NCI-H2081 treated with DMSO at 0.1 percent for 48 hours (cell line): ENCODE measurements at places on chromosomes 7 and 10.
A peak's percentile ranks its signal among the peaks of the same experiment; 100 is the strongest.

DNA sequence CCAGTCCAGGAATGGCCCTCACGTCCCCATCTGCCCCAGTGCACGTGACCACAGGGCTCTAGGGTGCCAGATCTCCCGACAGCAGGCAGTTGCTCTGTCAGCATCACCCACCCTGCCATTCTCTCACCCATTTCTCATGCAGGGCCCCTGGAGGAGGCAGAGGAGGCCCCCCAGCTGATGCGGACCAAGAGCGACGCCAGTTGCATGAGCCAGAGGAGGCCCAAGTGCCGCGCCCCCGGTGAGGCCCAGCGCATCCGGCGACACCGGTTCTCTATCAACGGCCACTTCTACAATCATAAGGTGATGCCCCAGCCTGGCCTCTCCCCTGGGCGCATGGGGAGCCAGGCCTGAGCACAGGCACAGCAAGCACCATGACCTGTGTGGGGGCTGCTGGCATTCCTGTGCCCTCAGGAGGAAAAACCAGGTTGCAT, 6.1 kb upstream of the DEPP1 start:
- no peak for DNase-seq

GRCh38 chr10:132970641-132971438, 28.5 kb upstream of the CFAP46 start:
- DNase-seq, result no peak

DNA sequence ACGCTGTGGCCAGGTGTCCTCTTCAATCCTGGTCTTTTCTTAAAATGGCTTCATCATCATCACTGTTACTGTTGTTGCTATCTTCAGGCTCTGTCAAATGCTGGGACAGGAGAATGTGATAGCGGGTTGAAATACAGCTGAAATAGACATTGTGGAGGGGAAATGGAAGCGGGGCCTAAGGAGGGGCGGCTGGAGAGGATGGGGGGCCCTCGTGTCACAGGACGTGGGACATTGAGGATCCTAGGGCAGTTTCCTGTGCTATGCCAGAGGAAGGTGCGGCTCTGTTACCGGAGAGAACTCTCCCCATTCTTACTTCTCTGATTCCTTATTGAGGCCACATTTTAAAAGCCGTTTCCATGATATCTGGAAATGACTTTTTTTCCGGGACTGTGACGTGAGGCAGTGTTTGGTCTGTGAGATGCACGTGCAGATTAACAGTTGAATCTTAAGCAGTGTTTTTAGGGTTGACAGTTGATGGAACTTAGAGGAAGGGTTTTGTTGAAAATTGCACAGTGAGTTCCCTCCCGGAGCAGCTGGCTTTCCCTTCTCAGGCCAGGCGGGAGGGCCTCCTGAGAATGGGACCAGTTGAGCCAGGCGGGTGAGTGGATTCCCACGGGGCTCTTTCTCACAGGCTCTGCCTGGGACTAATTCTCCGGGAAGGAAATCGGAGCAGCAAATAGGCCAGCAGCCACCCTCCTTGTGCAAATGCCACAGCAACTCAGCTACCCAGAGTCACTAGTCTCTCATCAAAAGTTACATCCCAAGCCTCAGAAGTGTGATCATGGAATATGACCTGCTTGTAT, 125.2 kb downstream of the TACC2 start:
- no peak for DNase-seq

- no peak for DNase-seq
Observed at GRCh38 chr10:36428507-36428906, 696.9 kb upstream of the ANKRD30A start.

GRCh38 chr7:37973915-37974314, 53.5 kb downstream of the EPDR1 start:
- no peak for DNase-seq

DNA sequence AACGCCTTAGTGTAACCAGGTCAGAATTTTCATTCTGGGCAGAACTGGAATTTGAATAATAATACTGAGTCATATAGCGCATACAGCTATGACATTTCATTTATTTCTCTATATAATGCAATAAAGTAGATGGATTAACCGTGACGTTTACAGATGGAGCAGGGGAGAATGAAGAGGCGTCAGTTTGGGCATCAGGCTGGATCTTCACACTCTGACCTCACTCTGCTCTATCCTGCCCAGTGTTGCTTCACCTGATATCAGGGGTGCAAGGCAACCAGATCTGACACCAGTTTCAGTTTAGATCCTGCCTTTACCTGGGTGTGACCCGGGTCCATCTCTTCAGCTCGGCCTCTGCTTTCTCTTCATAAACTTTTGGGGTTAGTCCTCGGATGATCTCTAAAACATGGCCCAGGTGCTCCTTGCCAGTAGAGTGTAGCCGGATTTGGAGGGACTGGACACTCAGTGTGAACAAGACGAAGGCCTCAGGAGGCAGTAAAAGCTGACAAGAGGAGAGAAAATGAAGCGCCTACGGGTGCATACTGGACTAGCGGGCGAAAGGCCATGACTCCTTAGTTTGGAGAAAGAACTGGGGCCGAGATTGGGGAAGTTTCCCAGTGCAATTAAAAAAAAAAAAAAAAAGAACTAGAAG, 1.4 kb upstream of the ZYX start:
- no peak for DNase-seq

DNA sequence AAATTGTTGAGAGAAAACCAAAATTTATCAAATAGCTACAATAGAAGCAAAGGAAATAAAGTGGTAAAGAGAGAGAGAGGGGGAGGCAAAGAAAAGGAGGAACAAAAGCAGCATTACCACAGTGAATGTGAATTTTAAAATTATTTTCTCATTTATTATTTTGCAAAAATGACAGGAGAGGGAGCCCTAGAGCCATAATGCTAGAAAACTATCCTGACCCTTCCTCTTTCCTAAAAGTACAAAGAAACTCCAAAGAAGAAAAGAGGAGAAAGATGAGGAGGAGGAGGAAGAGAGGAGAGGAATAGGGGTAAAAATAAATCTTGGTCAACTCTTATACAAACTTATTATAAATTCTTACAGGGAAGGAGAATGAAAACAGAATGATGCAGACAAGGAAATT, 921.5 kb downstream of the NRG3 start:
- DNase-seq, result no peak

DNA sequence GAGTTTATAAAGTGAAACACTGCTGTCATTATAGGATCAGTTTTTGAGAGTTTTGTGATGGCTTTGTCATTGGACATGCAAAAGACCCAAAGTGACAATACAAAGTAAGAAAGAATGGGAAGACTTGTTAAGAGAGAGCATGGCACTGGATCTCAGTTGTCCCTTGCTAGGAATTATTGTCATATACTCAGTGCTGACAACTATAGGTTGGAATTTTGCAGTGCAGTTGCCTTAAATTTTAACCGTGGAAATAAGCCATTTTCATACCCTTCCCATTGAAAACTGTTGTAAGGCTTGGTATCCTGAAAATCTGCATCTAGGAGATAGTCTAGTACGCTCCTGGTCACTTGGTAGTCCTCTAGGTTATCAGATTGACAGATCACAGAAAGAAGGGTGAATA, 1156.7 kb downstream of the GATA3 start:
- no peak for DNase-seq

DNA sequence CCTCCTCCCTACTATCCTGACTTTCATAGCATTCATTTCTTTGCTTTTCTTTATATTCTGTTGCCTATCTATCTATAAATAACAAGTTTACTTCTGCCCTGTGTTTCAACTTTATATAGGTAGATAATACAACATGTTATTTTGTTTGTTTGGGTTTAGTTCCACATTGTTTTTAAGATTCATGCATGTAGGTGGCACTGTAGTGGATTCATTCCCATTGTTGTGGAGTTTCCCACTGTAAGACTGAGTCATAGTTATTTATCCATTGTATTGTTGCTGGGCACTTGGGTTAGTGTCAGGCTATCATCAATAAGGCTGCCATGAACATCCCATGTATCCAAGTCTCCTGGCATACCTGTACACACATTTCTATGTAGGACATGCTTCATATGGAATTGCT, 127.7 kb downstream of the ARHGAP22 start:
- no peak for DNase-seq

GRCh38 chr7:117401293-117402002, 25.8 kb downstream of the ASZ1 start:
- no peak for DNase-seq

GRCh38 chr7:130893441-130893894, 159.5 kb upstream of the KLF14 start:
- no peak for DNase-seq

DNA sequence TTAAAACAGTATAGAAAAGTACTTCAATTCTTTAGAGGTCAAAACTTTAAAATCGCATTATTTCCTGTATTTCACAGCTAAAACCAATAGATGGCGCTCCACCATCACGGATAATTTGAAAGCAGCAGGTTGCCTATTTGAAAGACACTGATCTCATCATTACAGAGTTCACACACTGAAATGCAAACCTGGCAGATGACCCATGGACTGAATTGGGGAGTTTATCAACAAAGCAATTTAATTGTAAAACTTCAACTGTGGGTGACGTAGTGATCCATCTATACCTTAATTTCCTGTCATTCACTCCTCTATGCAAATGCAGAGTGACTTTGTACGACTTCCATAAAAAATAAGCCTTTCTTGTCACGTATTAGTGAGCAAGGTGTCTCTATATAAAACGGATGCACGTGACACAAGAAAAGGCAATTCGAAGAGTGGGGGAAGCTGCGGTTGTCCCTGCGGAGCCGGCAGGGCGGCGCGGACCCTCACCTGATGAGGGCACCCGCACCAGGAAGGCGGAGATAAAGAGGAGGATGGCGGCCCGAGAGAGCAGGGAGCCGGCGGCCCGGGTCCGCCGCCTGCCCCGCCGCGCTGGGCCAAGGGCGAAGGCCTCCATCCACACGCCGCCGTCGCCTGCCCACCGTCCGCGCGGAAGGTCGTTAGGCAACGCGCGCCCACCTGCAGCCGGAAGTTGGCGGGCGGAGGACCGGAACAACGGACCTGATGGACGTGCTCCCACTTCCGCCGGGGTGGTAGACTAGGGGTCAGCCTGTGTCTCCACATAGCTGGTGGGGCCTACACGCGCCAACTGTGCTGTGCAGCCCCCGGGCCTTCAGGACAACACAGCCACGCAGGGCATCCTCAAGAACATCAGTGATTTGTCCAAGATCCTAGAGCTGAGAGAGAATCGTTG, at the start of gene ZPBP:
TSS of gene ZPBP (minus strand) at position 668 of the 913 bp plus-strand sequence. CDS start at position 616, 52 bp downstream.
- peak; percentile 12 for DNase-seq

GRCh38 chr10:1050145-1050544, 1.2 kb upstream of the IDI1 start:
- no peak for DNase-seq

GRCh38 chr10:43084812-43085211, 7.9 kb downstream of the RET start:
- DNase-seq, result no peak

DNA sequence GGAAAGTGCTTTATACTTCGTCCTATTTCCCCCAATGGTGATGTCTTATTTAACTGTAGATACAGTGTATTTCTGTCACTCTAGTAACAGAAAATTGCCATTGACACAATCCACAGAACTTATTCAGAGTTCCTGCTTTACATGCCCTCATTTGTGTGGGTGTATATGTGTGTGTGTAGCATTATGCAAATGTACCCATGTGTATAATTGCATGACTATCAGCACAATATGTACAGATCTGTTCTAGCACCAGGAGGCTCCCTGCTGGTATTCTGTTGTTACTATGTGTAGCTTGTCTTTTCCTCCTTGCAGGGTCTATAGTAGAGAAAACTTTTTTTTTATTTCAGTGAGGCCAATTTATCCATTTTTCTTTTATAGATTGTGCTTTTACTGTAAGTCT, 16.5 kb downstream of the CYP3A43 start:
- DNase-seq, result no peak

GRCh38 chr10:7345717-7346116, 65.1 kb downstream of the SFMBT2 start:
- no peak for DNase-seq

- DNase-seq, result no peak
Observed at GRCh38 chr10:126169899-126170298, 218.4 kb downstream of the ADAM12 start.

DNA sequence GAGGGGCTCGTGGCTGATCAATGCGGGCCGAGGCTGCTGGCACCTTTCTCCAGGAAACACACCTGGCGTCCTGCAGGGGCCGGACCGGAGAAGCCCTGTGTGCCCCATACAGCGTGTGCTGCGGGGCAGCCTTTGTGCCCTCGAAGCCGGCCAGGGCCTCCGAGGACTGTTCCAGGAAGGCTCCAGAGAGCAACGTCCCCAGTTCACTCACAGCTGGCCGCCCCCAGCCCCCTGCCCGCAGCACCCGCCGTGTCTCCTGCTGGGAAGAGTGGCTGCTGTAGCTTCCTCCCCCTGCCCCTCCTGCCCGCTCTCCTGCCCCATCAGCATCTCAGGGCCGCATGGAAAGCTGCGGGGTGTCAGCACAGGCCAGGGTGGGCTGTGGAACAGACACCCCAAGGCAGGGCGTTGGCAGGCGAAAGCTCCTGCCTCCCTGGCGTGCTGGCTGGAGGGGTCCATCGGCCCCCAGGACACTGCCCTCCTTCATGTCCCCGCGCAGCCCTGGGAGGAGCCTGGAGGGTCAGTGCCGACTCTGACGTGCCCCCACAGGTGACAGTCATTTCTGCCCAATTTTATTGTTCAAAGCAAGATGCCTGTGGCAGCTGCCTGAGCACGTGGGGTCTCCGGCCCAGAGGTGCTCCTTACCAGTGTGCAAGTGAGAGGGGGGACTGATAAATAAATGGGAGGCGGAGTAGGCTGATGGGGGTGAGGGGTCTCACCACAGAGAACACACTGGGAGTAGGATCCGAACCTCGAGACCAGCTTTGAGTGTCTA, 95.8 kb upstream of the DIP2C start:
- no peak for DNase-seq

DNA sequence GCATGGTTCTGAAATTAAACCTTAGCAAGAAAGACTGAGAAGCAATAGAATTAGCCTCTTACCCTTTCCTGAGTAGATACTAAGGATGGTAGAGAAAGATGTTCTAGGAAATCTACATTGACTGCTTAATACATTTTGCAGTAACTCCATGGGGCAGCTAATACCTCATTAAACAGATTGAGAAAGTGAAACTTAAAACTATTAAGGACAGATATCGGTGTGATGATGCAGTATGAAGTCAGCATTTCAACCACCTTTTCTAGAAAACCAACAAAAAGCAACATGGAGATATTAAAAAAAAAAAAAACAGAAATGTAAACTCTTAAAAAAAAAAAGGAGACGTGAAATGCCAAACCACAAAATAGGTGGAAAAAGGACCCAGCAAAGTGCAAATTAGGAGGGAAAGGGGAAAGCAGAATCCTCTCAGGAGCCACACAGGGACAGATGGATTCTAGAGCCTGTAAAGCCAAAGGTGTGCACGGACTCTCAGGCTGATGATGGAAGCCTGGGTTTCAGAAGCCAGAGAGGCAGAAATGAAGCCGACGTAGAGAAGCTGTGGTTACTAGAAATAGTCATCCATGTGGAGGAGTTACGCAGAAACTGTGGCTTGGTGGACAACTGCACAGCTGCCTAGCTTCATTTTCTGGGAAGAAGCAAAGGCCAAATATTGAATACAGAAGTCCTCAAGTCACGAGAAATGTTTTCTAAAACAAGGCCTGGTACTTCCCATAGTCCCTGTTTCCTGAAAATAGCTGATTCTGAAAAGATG, 38.1 kb upstream of the GPR141 start:
- DNase-seq, result no peak

- peak; percentile 92 for DNase-seq
Observed at GRCh38 chr7:140238778-140239652, 62.2 kb upstream of the KDM7A start.

- no peak for DNase-seq
Observed at GRCh38 chr10:4643471-4643870, 182.5 kb upstream of the AKR1E2 start.

- no peak for DNase-seq
Observed at GRCh38 chr10:126104767-126105166, 208.4 kb downstream of the FANK1 start.
